ENCODE measurements at places on chromosomes 2 and 18.
A peak's percentile ranks its signal among the peaks of the same experiment; 100 is the strongest.

DNA sequence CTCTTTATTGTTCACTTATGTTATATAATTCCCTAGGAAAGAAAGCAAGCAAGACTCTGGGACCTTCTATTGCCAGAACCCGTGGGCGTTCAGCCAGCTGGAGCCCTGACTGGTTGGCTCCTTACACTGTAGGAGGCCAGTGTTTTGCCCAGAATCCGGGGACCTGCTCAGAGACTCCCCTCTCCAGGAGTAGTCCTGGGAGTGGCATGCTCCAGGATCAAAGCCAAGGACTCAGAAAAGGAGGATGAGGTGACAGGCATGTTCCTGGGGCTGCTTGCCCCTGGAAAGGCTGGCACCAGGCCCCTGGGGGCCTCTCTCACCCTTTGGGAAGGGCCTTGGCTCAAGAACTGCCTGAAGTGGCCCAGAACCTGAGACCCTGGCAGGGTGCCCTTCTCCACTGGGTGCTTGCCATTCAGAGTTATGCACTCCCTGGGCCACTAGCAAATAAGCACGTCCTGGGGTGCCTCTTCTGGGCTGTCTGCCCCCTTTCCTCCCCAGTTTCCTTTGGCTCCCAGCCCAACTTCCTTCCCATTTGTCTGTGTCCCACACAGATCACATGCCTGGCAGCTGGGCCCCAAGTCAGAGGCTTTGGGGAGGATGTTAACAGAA, 19.6 kb upstream of the KIF3C start:
- no peak for DNase-seq

DNA sequence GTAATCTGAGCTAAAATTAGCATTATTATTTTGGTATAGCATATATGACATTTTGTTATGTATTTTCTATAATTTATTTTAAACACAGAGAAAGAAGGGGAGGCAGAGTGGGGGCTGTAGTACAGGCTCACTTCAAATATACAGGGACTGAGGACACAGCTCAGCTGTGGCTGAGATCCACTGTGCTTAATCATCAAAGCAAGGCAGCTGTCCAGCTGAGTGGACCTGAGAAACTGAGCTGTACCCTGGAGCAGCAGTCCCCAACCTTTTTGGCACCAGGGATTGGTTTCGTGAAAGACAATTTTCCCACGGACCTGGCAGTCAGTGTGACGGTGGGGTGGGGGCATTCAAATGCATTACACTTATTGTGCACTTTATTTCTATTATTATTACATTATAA, 687.2 kb downstream of the RNF144A start:
- DNase-seq, result no peak

DNA sequence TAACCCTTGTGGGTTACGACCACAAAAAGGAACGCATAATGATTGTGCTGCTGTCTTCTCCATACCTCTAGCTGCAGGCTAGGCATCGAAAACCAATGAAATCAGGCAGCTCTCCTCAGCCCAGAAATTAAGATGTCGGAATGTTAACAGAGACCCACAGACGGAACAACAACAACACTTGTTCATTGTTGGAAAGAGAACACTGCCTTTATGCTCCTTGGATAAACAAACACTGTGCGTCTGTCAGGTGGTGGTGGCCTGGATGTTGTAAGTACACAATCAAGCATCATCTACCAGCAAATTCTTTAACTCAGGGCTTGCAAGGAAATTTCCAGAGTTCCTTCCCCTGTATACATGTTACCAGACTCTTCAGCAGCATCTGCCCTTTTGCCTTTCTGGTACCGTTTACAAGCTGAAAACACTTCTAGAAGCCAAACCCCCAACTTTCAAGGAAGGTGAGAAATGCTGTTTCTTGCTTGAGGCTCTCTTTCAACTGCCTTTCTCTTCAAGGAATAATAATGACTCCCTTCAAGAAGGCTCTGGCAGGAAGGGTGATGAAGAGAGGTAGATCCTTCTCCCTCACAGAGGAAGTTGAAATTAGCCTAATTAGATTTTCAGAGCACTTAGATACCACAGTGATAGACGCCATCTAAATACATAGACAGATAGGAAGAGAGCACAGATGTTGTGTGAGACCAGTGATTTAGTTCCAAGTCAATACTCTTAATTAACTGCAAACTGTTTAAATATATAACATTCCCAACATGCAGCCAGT, 332.7 kb downstream of the ZNF521 start:
- no peak for DNase-seq

- DNase-seq, result no peak
These were observed 229.2 kb downstream of the LDLRAD4 start for GRCh38 chr18:13447621-13448334.

GRCh38 chr2:60337142-60337497, 216.3 kb downstream of the BCL11A start:
- DNase-seq, result no peak

- no peak for DNase-seq
These were observed 31.2 kb upstream of the GPR17 start for GRCh38 chr2:127614731-127615130.

- DNase-seq, result no peak
These were observed 17.1 kb upstream of the HNMT start for GRCh38 chr2:137947032-137947727.

GRCh38 chr2:10101491-10101890, 21.0 kb upstream of the RRM2 start:
- no peak for DNase-seq

DNA sequence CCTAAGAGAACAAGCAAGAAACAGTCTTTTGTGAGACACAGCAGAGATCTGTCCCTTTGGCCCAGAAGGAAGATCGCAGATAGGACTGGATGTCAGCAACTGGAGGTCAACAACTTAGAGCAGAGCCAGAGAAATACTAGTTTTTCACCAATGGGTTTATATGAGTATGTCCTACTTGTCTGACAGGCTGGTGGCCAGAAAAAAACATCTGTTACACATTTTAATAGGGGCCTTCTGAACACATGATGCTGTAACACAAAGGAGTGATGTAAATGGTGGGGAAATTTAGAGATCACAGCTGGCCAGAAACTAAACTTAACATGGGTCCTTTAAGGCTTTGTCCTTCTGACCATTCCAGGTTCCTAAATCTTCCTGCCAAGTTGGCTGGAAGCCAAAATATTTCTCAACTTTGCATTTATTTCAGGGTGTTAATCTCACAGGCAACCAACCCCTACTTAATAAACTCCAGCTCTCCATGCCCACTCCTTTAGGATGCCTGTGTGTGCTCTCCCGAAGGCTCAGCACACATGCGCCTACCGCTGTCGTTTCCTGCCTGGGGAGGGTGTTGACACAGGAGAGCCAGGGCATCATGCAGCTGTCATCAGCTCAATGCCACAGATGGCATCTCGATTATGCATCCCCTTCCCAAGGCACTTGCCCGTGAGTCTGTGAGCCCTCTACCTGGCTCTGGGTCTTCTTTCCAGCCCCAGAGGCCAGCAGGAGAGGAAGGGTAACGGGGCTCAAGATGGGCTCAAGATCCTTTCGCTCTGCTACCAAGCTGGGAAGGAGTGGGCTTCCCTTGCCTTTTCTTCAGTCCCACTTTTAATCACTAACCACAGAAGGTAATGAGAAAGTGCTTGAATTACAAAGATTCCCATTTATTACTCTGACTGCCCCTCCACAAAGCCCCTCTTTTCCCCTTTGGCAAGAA, 252.5 kb downstream of the ETAA1 start:
- no peak for DNase-seq

GRCh38 chr2:29000481-29000880, 19.4 kb downstream of the TOGARAM2 start:
- no peak for DNase-seq

GRCh38 chr2:151670846-151671597, 63.3 kb downstream of the NEB start:
- DNase-seq, result no peak

DNA sequence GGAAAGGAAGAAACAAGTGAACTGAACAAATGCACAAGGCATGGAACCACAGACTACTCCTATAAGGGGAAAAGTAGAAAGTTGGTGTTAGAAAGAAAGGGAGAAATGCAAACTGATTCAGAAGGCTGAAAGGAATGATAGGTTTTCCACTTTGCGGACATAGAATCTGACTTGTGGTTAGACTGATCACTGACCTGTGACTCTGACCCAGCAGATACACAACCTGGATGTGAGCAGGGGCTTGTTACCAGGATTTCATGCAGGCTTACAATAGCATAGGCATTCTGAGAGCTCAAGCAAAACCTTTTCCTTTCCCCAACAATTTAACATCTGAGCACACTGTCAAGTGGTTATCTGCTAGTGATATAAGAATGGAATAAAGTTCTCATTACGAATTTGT, 237.0 kb upstream of the CDH20 start:
- DNase-seq, result no peak

- no peak for DNase-seq
These were observed 449.6 kb downstream of the TNS1 start for GRCh38 chr2:217553202-217553601.

- DNase-seq, result no peak
These were observed 60.8 kb downstream of the CEP192 start for GRCh38 chr18:13051950-13052349.

GRCh38 chr2:99784946-99785345, 295.1 kb upstream of the REV1 start:
- no peak for DNase-seq

- no peak for DNase-seq
These were observed 816 bp downstream of the GALNT14 start for GRCh38 chr2:31137211-31138036.

DNA sequence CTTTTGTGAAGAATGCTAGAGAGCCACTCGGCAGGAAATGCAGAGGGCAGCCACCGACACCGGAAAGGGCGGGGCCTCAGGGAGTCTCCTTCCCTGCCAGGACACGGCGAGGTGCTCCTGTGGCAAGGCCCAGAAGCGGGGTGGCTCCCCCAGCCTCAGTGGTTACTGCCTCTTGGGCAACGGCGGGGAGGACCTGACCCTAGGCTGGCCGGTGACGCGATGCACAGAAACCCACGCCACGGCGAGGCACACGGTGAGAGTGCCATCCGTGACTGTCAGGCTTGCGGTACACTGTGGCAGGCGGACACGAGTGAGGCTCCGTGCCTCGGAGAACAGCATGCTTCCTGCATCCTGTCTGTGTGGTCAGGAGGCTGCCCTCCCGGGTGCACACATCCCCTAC, 47.8 kb downstream of the ZAP70 start:
- peak; percentile 32 for DNase-seq

- DNase-seq, result no peak
These were observed 215.3 kb downstream of the GALR1 start for GRCh38 chr18:77464917-77465316.

DNA sequence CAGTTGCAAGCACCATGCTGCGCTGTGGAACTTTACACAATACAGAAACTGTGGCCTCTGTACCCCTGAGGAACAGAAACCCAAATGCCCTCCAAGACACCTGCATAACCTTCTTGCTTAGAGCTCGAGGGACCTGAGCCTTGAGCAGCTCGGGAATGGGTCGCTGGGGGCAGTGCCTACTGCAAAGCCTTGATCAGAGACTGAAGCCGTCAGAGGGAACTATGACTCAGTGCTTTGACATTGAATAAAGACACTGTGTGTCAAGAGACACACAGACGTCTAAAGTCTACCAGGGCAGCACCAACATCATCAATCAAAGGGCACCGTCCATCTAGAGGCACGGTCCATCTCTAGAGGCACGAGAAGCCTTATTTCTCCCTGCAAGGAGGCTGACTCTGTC, 30.6 kb downstream of the GPR45 start:
- no peak for DNase-seq

DNA sequence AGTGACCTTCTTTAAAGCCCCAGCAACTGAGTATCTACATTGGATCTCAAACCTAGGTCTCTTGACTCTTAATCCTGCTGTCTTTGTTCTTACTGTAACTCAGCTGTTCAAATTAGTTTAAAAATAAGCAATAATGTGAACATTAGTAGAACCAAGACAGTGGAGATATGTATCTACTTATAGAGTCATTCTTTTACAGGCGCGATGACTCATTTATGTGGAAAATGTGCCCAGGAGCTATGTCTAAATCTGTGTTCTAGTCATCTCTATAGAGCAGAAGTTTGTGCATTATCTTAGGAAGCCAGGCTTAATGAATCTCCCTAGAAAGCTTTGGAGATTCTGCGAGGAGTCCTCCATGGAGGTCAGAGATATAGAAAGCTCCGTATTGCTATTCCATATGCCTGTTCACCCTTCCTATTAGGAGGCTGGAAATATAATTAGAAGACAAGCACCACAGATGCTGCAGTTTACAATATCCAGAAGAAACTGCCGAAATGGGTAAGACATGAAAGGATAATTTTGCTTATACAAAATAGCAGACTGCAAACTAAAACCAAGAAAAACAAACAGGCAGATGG, 211.6 kb downstream of the TRIB2 start:
- no peak for DNase-seq

GRCh38 chr2:241768850-241769249, 7.8 kb upstream of the GAL3ST2 start:
- DNase-seq, result no peak

- DNase-seq, result no peak
These were observed 161.3 kb downstream of the SETBP1 start for GRCh38 chr18:44841752-44842587.

GRCh38 chr2:36147670-36148390, 207.7 kb upstream of the CRIM1 start:
- DNase-seq, result no peak

DNA sequence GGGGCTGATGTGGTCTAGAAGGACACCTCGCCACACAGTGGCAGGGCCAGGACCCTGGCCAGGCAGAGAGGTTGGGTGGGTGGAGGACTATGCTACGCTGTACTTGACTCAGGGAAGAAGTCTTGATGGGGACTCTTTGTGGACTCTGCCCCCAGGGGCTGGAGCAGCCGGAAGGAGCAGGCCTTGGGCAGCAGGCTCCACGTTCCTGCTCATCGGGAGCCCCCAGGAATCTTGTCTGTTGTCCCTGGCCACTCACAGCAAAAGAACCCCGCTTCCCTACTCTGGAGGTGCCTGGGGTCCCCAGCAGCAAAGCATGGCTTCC, 79.0 kb downstream of the POLR1A start:
- DNase-seq, result no peak

- no peak for DNase-seq
These were observed 57.9 kb downstream of the TNS1 start for GRCh38 chr2:217944923-217945322.

GRCh38 chr2:3493615-3494007, 25.7 kb downstream of the ADI1 start:
- DNase-seq, result no peak

GRCh38 chr2:85110991-85111560, 22.1 kb upstream of the TCF7L1 start:
- no peak for DNase-seq

GRCh38 chr2:234818937-234819336, 132.9 kb upstream of the SH3BP4 start:
- no peak for DNase-seq

DNA sequence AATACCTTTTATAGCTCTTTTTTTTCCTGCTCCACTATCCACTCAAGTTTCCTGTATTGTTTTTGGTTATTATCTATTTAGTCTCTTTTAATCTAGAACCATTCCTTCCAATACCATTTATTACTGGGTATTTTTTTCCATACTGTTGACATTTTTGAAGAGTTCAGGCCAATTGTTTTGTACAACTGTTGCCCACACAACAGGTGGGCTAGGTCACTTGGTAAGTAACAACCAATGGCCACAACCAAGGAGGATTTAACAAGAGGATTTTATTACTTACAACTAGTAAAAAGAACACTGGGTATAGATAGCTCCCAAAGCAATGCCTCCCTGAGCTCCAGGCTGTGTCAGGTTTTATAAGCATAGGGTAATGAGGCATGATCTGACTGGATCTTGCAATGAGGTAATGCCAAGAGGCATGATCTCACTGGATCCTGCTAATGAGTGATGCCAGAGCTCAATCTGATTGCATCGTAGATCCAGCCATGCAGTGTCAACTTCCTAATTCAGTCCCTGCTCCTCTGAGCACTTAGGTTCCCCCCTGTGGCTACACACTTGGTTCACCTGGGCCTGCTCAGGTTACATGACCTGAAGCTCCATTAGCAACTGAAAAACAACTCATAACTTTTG, 7.1 kb upstream of the CEP68 start:
- no peak for DNase-seq

All from stimulated activated CD8-positive, alpha-beta memory T cell treated with anti-CD3 and anti-CD28 coated beads, Interleukin-15, amount 100 ng/mL, for 4 hours (primary cell).